ENCODE measurements at places on chromosomes 12 and 14. TPM values are rescaled to one million over a fixed set of nuclear protein-coding genes. Genes with fewer than 3 reads are reported as not detected.

CLMN gene
- 1.9 TPM for total RNA-seq

DTX1 gene
- 0.39 TPM for total RNA-seq

IFI27 gene
- not detected for total RNA-seq

NANOG gene
- total RNA-seq, result not detected

OTUB2 gene
- 3.2 TPM for total RNA-seq

RHEBL1 gene
- total RNA-seq, result 0.78 TPM

DCP1B gene
- 16.4 TPM for total RNA-seq

PMEL gene
- 1.7 TPM for total RNA-seq

ALDH2 gene
- total RNA-seq, result 70.2 TPM

RPGRIP1 gene
- under 0.01 TPM for total RNA-seq

OR11H7 gene
- not detected for total RNA-seq

ATN1 gene
- total RNA-seq, result 14.2 TPM

BIN2 gene
- total RNA-seq, result not detected

ISM2 gene
- total RNA-seq, result not detected

PLA2G1B gene
- total RNA-seq, result not detected

LHX5 gene
- not detected for total RNA-seq

KCNA5 gene
- not detected for total RNA-seq

TMPRSS12 gene
- total RNA-seq, result not detected

JAG2 gene
- 0.48 TPM for total RNA-seq

RAPGEF3 gene
- 0.72 TPM for total RNA-seq

C12orf56 gene
- 0.13 TPM for total RNA-seq

PRMT5 gene
- 54.9 TPM for total RNA-seq

TDRD9 gene
- total RNA-seq, result not detected

All from epithelial cell of alveolus of lung (primary cell).